ENCODE measurements at places on chromosomes 12 and 14.

GRCh38 chr14:90428676-90429075, 31.8 kb downstream of the CALM1 start:
- no peak for DNase-seq

- DNase-seq: no peak
These were observed 6.6 kb upstream of the NOP2 start for GRCh38 chr12:6574576-6575295.

- DNase-seq: no peak
These were observed 222.7 kb downstream of the MSRB3 start for GRCh38 chr12:65501093-65501621.

GRCh38 chr12:85441025-85441424, 161.0 kb downstream of the ALX1 start:
- DNase-seq: no peak

GRCh38 chr12:4273652-4274395, at the start of gene CCND2:
Gene CCND2 (plus strand): TSS chr12:4273762. CDS start chr12:4274041, 279 bp downstream.
- DNase-seq: peak; percentile 34

GRCh38 chr14:48805315-48805714, 780.9 kb downstream of the RPS29 start:
- DNase-seq: no peak

GRCh38 chr12:116306506-116306905, 29.0 kb upstream of the MED13L start:
- DNase-seq: no peak

- DNase-seq: no peak
These were observed 634.1 kb downstream of the FSCB start for GRCh38 chr14:43872752-43873655.

- DNase-seq: peak; percentile 27
These were observed 129.0 kb downstream of the AACS start for GRCh38 chr12:125194163-125194773.

DNA sequence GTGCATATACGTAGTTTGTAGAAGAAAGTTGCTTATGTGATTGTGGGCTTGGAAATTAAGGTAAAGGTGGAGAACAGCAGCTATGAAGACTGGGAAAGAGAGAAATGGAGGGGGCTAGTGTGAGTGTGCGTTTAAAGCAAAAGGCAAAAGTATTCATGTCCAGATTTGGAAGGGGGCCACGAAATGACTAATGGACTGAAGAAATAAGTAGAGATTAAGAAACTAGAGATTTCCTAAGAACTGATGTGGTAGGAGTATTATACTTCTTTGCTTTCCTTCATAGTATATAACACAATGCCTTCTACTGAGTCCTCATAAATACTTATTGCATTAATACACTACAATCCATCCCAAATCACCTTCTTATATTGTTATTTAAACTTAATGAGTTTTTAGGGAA, 298.6 kb upstream of the NOVA1 start:
- DNase-seq: peak; percentile 19

DNA sequence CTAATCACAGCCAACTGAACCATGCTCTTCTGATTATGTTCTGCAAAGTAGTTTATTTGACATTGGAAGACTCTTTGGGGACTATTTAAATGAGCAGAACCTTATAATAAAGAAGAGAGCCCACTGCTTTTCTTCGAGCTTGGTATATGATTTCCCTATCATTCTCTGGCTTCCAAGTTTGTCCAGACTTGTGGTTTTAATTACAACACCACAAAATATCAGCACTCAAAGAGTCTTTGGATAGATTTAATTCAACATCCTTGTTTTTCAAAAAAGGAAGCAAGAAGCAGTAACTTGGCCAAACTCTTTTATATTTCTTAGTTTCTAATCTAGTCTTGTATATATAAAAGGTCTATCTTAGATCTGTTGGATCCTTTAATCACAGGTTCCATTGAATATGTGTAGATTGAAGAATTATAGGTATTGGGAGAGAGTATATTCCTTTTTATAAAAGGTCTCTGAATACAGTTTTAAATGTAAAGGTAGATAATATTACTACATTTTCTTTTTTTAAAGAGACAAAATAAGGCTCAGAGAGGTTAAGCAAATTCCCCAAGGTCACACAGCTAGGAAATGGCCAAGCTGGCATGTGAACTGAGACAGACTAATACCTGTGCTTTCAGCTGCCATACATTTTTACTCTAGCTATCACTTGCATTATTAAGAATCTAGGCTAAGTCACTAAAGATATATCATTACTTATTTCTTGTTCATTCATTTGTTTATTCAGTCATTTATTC, 172.8 kb downstream of the SSPN start:
- no peak for DNase-seq

DNA sequence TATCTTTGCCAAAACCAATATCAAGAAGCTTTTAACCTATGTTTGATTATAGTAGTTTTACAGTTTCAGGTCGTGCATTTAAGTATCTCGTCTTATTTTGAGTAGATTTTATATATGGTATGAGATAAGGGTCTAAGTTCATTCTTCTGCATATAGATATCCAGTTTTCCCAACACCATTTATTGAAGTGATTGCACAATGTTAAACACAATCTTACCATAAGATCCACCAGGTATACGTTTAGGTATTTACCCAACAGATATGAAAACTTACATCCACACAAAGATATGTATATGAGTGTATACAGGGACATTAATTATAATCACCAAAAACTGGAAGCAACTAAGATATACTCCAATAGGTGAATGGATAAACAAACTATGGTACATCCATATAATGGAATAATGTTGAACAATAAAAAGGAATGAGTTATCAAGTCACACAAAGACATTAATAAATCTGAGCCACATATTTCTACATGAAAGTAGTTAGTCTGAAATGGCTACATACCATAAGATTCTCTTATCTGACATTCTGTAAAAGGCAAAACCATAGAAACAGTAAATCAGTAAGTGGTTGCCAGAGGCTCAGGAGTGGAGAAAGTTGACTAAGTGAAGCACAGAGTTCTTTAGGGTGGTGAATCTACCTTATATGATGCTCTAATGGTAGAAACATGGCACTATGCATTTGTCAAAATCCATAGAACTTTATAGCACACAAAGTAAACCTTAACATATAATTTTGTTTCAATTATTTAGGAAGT, 222.6 kb downstream of the NUAK1 start:
- DNase-seq: no peak

- DNase-seq: no peak
These were observed 22.6 kb upstream of the MDM2 start for GRCh38 chr12:68785358-68785757.

GRCh38 chr14:60196291-60196690, 31.1 kb upstream of the DHRS7 start:
- DNase-seq: no peak

GRCh38 chr12:68078737-68079136, 80.8 kb downstream of the IFNG start:
- no peak for DNase-seq
